Dorsolateral prefrontal cortex (tissue), 122 donors: ENCODE measurements at places on chromosomes 12 and 14.

DNA sequence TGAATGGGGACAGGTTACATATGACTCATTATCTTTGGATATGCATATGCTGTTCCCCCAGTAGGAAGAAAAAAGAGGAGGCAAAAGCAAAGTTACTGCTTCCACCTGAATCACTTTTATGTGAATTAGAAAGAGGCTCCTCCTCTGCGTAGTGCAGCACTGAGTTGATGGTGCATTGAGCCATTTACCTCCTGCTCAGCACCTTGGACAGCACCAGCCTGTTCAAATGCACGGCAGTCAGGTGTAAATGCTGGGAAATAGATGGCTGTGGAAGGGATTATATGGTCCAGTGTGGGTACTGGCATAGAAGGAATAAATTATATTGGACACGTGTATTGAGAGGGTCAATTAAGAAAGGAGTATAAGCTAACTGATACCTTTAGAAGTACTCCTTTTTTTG lies 541.9 kb upstream of the SEL1L start:
- no peak for DNase-seq

DNA sequence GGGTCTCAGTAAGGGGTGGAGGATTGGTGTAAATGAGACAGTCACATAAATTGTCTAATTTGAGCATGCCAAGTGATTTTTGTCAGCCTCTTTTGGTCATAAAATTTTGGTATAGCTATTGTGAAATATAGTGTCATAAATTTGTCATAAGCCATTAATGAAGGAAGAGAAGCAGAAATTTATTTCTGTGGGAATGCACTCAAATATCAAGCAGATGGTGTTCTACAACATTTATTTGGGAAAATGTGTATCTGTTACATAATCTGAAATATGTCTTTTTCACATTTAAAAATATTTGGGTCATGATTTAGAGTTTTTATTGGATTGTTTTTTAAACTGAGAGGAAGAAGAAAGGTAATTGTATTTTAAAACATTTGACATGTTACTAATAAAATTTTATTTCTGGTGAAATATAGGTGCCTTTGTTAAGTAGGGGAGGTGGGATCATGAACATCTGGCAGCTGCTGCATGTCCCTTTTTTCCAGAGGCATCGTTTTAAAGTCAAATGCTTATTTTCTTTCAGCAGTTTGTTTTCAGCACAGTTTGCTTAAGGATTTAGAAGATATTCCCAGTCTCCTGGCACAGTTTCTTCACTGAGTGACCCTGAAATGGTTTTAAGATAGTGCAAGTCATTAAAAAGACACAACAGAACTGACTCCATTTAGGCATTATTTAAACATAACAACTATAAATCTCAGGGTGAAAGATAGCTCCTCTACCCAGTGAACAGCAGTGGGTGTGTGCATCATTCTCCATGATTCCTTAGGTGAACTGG lies 371.7 kb downstream of the SNAPC1 start:
- no peak for DNase-seq

- no peak for DNase-seq
Measured at GRCh38 chr12:120536064-120536791, 2.1 kb downstream of the RNF10 start.

- no peak for DNase-seq
Measured at GRCh38 chr12:75759842-75760572, 248.6 kb upstream of the KRR1 start.

DNA sequence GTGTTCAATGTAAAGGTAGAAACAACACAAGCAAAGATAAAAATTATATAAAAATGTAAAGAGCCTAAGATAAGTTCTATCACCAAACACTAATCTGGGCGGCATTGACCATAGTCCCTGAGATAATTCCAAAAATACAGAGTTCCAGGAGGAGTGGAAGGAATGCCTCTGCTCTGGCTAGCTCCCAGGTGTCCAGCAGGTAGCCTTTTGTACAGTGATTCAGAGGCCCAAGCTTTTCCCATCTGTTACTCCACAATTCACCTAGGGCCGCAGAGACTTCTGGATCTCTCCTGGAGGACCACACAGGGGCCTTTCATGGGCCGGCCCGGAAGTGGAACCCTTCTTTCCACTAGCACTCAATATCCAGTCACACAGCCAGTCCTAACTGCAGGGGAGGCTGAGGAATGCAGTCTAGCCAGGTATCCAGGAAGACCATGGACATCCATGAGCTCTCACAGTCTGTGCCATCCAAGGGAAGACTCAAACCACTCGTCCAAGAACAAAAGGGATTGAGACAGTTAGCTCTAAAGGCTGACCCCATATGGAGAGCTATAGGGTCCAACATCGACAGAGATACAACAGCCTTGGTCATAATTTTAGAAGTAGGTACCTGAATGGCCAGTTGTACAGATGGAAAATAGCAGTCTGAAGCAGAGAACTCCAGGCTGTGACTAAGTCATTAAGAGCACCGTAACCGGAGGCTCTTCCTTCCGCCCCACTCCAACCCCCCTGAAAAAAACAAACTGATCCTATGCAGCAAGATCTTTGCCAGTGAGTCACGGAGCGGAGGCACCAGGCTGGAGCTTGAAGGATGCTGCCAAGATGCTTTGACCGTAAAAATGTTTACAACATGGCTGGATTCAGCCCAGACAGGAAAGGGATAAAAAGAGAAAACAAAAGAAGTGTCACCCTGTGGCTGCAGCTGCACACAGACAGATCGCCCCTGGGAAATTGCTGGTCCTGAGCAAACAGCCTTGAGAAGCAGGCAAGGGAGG lies 204.8 kb downstream of the NUAK1 start:
- peak; percentile 77 for DNase-seq

GRCh38 chr12:16636435-16637055 lies 30.6 kb upstream of the LMO3 start:
- no peak for DNase-seq

DNA sequence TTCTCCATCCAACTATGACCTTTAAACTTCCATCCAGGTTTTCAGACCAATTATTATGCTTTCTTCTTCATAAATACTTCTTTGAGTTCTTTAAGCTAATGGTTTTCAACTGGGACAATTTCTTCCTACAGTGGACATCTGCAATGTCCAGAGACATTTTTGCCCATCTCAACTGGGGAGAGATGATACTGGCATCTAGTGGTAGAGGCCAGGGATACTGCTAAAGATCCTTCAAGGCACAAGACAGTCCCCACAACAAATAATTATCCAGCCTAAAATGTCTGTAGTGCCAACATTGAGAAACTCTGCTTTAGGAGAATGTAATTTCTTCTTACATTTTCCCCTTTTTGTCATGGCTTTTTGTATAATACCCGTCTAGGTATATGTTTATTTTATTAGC lies 10.6 kb downstream of the TRHDE start:
- DNase-seq: no peak

GRCh38 chr12:82210882-82211281 lies 147.3 kb downstream of the CCDC59 start:
- no peak for DNase-seq

DNA sequence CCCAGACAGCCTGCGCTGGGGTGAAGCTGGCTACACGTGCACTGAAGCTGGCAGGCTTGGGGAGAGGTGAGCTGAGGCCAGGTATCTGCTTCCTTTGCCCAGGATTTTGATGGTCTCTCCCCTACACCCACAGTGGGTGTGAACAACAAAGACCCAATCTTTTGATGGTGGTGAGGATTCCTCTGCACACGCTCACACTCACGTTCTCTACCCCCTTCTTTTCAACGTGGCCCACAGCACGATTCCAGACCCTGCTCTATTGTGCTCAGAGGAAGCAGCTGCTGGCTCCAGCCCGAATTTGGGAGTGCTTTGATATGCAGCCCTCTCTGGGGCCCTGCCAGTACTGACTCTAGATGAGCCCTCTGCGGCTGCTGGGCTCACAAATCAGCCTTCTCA lies 4.9 kb downstream of the CD9 start:
- DNase-seq: no peak

DNA sequence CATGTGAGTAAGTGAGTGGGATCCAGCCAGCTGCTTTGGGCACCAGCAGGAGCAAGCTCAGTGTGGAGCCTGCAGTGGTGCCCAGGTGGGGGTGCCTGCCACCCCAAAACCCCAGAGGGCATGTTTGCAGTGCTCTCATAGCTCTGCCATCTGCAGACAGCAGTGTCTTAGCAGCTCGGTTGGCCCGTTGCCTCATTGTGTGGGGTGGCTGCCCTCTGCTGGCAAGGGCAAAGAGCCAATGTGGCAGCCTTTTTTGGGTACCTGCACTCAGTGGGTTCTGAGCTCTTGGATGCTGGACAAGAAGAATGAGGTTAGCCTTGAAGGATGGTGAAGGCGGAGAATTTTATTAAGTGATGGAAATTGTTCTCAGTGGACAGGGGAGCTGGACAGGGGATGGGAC lies 52.3 kb downstream of the NEUROD4 start:
- peak; percentile 56 for DNase-seq

GRCh38 chr12:102874819-102875218 lies 42.2 kb downstream of the PAH start:
- no peak for DNase-seq

- no peak for DNase-seq
Measured at GRCh38 chr12:79373896-79374499, 316.8 kb downstream of the PAWR start.

- no peak for DNase-seq
Measured at GRCh38 chr12:21677622-21678277, 20.1 kb upstream of the LDHB start.

- no peak for DNase-seq
Measured at GRCh38 chr14:102500158-102500662, 9.4 kb downstream of the ANKRD9 start.

- no peak for DNase-seq
Measured at GRCh38 chr12:10959804-10960203, 20.7 kb upstream of the TAS2R14 start.

- DNase-seq: no peak
Measured at GRCh38 chr12:132746613-132747012, 15.0 kb downstream of the ANKLE2 start.

DNA sequence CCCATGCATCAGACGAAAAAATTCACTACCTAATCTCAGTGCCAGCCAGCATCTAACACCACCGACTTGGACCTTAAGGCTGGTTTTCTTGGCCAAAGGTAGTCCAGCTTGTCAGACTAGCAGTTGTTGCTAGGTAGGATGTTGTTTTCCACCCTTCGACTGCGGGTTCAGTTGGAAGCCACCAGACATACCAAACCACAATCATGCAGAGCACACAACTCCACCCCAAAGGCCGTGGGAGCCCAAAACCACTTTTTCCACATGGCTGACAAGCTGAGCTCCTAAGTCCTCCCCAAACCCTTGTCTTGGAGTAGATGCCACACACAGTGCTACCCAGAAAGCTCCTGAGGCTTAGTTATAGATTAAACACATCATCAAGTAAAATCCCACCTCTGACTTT lies 46.8 kb downstream of the LRIG3 start:
- DNase-seq: no peak

- no peak for DNase-seq
Measured at GRCh38 chr14:93126111-93126510, 10.4 kb upstream of the ITPK1 start.

DNA sequence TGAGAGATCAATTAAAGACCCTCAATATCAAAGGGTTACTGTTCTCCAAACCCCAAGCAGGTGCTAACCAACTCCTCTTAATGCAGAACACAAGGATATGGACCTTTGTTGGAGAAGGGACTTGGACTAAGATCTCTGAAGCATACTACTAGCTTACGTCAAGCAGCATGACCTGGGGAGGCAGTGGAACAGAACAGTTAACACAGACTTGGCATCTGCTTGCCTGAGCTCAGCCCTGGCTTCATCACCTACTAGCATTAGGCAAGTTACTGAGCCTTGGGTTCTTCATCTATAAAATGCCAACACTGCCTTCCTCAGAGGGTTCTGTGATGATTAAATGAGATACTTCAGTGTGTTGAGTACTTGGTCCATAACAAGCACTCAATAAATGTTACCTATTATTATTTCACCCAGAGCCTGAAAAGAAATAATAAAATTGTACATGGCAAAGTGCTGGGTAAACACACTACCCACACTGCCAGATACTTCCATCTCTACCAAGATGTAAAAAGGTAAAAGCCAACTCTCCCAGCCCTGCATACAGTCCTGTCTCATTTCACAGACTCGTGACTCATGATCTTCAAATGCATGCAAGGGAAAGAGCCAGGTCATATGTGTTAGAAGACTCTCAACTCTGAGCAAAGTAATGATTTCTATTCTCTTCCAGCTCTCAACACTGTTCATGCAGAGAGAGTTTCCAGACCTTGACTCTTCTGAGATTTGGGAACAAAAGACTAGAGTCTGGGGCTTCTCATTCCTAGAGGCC lies 39.7 kb downstream of the FMNL3 start:
- no peak for DNase-seq

- DNase-seq: no peak
Measured at GRCh38 chr14:104181761-104182530, 43.6 kb downstream of the KIF26A start.

GRCh38 chr14:88802596-88802995 lies 9.8 kb upstream of the EML5 start:
- no peak for DNase-seq

DNA sequence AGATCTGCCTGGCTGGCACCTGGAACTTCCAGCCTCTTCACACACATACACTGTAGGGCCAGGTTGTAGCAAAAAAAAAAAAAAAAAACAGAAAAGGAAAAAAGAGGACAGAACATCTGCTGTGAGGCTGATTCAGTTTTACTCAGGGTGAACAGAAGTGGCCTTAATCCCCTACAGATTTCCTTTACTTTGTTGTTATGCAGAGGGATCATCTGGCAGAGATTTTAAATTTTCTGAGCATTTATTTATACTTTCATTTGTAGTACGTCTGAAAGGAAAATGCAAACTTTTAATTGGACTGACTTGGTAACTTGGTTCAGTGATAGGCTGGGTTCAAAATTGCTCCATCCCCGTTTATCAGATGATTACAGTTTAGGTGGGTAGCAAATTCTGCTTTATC lies 50.8 kb upstream of the PRICKLE1 start:
- DNase-seq: no peak

GRCh38 chr12:45348311-45348710 lies 132.4 kb downstream of the ANO6 start:
- DNase-seq: no peak

GRCh38 chr14:82422230-82422629 lies 888.6 kb upstream of the SEL1L start:
- DNase-seq: no peak

GRCh38 chr12:41681898-41682297 lies 462.8 kb downstream of the GXYLT1 start:
- no peak for DNase-seq
